ENCODE measurements at places on chromosomes 7 and 10. TPM values are rescaled to one million over a fixed set of nuclear protein-coding genes. Genes with fewer than 3 reads are reported as not detected.
A peak's percentile ranks its signal among the peaks of the same experiment; 100 is the strongest.

- DNase-seq = no peak
Observed at GRCh38 chr7:143252006-143252405, 11.2 kb upstream of the GSTK1 start.

DNA sequence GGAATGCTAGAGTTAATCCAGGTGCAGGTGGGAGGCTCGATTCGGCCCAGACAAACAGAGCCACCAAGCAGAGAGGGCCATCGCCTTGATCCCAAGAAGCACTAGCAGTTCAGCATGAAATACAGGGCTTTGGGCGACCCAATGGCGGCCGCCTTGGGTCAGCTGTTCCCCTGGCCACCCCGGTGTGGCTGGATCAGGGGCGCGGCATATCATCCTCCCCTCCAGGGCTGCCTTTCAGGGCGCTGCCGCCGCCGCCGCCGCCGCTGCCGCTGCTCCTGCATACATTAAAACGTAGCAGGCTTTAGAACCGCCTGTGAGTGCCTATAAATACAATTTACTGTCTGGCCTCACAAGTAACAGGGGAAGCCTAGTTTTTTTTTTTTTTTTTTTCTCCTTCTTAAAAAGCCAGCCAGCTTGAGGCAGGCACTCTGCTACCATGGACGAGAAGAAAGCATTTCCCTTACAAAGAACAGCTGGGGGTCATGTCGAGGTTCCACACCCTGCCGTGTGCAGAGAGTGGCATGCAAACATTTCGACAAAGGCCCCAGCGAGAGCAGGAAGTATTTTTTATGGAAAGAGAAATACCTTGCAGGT lies 57.7 kb upstream of the EFCAB10 start:
- peak; percentile 43 for DNase-seq

- no peak for DNase-seq
Observed at GRCh38 chr10:14262836-14263425, 67.8 kb downstream of the FRMD4A start.

DNA sequence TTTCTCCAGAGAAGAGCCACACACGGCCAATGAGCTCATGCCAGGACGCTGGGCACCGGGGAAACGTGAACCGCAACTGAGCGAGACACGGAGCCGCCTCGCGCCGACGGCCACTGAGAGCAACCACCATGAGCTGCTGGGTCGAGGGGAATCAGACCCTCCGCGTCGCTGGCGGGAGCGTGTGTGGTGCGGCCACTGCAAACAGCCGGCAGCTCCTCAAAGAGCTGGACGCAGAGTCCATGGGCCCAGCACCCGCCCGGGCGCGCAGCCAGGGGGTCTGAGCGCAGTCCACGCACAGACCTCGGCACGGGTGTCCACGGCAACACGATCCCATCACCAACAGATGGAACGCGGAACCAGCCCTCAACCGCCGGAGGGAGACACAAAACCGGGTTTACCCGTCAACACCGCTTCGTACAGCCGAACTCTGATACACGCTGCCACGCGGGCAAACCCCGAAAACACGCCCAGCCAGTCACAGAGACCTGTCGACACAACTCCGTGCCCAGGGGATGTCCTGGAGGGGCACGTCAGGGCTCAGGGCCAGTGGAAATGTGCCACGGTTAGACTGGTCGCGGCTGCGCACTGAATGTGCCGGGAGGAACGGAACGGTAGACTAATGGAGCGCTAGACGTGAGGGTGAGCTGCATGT lies 147.1 kb downstream of the ELFN1 start:
- DNase-seq = peak; percentile 78

- no peak for DNase-seq
Observed at GRCh38 chr7:149321978-149322541, 60.1 kb downstream of the ZNF783 start.

GRCh38 chr10:83371696-83372490 lies 767.4 kb upstream of the GHITM start:
- DNase-seq = no peak

Gene ARMC3
- not detected for total RNA-seq

Gene CTAGE4
- total RNA-seq = 0.88 TPM

DNA sequence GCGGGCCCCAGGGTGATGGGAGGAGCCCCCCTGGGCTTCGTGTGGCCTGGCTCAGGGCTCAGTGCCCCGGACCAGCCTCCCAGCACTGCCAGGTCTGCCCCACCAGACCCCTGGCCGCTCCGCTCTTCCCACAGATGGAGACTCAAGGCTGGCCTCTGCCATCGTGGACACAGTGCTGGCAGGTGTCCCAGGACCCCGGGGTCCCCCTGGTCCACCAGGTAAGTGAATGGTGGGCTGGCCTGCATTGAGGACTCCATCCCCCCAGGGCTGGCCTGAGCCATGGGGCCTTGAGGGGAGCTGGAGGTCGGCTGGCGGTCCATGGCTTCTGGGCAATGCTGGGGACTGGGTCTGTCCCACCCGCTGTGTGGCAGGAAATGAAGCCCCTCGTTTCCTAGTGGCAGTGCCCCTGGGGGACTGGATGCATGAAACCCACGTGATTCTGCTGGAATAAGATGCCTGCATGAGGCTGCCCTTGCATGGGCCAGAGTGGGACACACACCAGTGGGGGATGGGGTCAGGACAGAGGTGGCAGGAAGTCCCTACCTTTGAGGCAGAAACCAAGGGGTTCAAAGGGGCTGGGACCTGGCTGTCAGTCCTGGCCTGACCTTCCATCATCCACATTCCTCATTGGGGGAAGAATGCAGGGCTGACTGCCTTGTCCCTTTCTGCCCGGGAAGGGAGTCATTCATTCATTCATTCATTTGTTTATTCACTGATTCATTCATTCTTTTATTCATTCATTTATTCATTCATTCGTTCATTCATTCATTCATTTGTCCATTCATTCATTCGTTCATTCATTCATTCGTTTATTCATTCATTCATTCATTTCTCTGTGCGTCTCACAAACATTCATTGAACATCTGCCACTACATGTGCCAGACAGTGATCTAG lies 81.8 kb downstream of the MYL10 start:
- DNase-seq = peak; percentile 68

DNA sequence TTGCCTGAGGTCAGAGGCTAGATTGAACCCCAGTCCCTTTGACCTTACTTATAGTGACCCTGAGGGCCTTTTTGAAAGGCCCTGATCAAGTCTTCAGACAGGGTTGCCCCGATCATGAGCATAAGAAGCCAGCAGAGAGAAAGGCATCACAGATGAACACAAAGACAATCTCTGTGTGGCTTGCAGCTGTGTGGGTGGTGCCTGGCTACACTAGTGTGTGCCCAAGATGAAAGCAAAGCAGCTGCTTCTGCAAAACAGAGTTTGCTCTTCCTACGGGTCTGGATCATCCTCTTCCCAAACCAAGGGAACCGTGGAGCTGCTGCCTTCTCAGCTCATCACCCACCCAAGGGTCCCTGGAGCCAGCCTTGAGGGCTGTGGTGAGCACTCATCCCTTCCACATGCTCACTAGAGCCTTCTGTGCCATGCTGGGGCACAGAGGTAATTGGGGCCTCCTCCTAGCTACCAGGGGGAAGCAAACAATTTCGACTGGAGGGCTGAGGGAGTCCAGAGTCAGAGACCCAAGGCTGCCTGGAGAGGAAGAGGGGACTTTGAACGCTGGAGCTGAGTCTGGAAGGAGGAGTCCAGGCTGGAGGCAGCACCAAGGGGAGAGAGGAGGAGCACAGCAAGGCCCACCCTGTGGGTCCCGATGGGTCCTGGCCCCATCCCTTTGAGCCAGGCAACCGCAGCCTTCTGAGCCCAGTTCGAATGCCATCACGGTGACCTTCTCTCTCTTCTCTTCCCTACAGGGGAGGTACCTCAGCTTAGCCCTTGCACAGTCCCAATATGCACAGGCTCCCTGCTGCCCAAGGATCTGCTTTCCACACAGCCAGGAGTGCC lies 42.3 kb downstream of the ANTXRL start:
- no peak for DNase-seq

Gene GPR15LG
- total RNA-seq = not detected

- no peak for DNase-seq
Observed at GRCh38 chr10:124641282-124642087, 102.7 kb downstream of the FAM53B start.

DNA sequence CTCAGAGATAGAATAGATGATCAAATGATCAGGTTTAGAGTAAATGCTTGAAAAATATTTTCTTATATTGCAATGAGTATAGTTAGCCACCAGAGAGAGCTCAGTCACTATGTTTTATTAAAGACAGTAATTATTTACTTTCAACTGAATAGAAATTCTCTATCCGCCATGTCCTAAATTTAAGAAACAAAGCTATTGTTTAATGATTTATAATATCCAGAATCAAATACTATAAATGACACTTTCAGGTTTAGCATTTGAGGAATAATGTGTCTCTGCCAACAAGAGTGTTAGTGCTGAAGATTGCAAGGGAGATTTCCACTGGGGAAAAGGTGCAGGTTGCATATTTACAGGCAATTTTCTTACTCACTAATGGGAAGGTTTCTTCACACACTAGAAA lies 184.7 kb downstream of the DGKB start:
- no peak for DNase-seq

Gene LRRC61
- total RNA-seq = 2.2 TPM

Gene RP9
- total RNA-seq = 10.9 TPM
